Stimulated activated CD4-positive, alpha-beta T cell treated with anti-CD3 and anti-CD28 coated beads, Interleukin-15, amount 100 ng/mL, for 1 hour (primary cell): ENCODE measurements at places on chromosomes 2 and 18.

- no peak for DNase-seq
Observed at GRCh38 chr18:8586941-8587340, 22.3 kb upstream of the RAB12 start.

DNA sequence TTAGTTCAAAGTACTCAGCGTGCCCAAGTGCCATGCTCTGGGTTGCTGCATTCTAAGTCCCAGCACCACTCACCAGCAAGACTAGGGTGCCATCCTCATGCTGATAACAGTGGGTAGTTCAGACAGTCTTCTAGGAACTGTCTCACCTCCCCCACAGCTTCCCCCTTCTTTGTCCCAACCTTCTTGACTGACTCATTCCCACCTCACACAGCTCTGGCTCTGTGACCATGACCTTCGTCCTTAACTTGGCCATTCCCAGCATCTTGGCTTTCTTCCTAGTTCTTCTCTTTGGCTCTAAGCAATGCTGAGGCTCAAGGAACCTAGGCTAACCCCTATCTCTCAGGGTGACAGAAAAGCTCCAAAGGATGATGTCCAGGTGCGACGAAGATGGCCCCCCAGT lies 20.0 kb upstream of the CXCR4 start:
- DNase-seq: no peak

DNA sequence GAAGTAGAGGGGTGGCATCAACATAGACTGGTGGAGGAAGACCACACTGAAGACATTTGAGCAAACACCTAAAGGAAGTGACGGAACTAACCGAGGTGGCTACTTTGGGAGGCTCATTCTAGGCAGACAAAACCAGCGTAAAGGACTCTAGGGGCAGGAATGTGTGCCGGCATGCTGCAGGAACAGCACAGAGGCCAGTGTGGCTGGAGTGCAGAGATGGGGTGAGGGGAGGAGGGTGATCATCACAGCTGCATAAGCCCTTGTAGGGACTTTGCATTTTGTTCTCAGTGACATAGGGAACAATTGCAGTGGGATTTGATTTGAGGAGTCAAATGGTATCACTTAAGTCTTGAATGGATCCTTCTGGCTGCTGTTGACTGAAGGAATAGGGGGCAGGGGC lies 253.5 kb downstream of the NCKAP5 start:
- DNase-seq: no peak

DNA sequence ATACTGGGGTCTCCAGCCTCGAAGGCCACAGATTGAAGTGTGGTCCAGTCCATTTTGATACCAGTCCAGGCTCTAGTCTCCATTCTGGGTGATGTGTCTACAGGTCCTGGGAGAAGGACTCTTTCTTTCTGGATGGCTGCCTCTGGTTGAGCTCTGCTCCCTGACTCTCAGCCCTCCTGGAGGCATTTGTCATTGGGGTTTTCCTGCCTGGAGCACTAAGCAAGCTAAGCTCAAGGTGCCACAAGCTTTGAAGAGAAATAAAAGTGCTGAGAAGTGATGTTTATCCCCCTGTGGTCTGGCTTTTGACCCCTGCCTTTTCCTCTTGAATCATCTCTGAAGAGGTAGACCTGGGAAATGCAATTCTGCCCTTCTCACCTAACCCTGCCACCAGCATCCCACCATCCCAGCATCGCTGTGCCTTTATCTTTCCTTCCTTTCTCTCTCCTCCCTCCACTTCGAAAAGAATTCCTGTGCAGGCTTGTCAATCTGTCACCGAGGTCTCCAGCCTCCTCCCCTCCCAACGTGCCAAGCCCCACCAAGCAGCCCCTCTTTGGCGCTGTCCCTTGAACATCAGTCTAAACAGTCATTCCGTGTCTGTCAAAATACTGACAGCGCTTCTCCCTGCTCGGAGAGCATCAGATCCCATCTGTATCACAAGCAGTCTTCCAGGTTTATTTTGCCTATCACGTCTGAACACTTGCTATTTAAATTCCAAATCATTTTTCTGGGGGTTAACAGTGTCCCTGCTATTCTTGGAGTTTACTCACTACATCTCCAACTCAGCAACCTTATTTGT lies 334.6 kb upstream of the SLC14A2 start:
- DNase-seq: no peak

- no peak for DNase-seq
Observed at GRCh38 chr2:71922499-71923142, 225.0 kb downstream of the CYP26B1 start.

DNA sequence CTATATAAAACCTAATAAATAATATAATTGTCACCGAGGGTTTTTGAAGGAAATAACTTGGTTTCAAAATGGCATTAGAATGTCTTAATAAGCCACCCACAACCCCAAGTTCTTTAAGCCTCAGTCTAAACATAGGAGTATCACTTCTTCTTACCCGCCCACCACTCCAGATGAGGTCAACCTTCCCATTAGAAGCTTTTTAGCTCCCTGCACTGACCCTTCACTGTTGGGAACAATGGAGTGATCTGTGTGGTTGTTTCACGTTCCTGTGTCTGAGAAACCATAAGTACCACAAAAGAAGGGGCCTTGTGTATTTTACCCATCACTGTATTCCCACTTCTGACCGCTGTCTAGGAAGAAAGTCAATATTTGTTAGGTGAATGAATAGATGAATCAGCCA lies 326.3 kb upstream of the ZNF521 start:
- DNase-seq: no peak

DNA sequence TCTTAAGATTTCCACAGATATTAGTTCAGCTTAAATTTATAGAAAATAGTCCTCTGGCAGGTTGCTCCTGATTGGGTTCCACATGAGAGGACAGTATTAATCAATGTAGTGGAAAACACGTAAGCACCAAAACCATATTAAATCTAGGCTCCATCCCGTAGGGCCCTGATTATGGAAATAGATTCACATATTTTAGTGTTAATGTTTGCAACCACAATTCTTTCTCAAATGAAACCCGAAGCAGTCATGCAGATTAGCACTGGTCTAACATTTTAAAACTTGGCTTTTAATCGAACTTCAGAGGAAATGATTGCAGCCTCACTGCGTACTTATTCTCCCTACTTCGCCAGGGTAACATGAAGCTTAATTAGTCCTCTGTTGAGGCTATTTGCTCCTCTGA lies 60.9 kb downstream of the METTL4 start:
- no peak for DNase-seq

- DNase-seq: no peak
Observed at GRCh38 chr2:72562451-72563153, 263.2 kb downstream of the EXOC6B start.

- DNase-seq: no peak
Observed at GRCh38 chr18:35038881-35039491, 2.2 kb upstream of the MAPRE2 start.

- DNase-seq: no peak
Observed at GRCh38 chr2:240369335-240369734, 66.1 kb upstream of the GPC1 start.

DNA sequence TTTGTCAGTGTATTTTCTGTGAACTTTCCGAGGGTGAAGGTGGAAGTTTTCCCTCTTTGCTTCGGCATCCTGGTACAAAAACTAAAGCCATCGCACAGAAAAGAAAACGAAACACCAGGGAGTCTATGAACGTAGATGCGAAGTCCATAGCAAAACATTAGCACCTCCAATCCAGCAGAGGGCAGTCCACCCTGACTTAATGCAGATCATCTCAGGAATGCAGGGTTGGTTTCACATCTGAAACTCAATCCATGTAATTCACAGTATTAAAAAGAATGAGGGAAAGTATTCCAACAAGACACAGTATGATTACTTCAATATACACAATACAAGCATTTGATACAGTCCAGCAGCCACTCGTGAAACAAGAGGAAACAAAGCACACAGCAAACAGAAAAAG lies 70.8 kb downstream of the RTP5 start:
- DNase-seq: no peak

- no peak for DNase-seq
Observed at GRCh38 chr2:62340994-62341484, 145.1 kb downstream of the B3GNT2 start.

DNA sequence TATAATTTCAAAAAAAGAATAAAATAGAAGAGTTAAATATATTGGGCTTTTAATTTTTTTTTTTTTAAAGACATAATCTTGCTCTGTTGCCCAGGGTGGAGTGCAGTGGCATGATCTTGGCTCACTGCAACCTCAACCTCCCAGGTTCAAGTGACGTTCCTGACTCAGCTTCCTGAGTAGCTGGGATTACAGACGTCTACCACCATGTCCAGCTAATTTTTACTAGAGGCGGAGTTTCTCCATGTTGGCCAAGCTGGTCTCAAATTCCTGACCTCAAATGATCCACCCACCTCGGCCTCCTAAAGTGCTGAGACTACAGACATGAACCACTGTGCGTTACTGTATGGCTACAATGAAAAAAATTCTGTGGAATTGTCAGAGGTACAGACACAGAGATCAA lies 98.1 kb upstream of the RGPD4 start:
- no peak for DNase-seq

DNA sequence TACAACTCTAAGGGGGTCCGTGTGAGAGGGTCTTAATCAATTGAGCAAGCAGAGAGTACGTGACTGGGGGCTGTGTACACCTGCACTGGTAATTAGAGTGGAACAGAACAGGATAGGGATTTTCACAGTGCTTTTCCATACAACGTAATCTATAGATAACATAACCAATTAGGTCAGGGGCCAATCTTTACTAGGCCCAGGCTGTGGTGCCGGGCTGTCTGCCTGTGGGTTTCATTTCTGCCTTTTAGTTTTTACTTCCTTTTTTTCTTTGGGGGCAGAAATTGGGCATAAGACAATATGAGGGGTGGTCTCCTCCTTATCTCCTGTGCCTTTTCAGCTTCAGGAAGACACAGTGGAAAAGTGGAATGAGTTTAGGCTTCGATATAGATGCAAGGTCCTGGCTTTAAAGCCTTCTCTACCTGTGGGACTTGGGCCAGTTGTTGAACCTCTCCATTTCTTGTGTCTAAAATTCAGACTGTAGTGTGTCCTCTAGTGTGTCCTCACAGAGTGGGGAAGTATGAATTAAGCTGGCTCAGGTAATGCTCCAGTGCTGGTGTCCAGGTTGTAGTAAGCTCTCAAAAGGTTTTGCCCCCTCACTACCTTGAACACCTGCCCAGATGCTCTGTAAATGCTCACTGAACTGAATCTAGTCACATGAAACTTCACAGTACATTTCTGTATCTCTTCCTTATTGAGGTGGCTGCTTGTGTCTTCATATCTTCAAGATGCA lies 422.8 kb downstream of the SETBP1 start:
- no peak for DNase-seq

DNA sequence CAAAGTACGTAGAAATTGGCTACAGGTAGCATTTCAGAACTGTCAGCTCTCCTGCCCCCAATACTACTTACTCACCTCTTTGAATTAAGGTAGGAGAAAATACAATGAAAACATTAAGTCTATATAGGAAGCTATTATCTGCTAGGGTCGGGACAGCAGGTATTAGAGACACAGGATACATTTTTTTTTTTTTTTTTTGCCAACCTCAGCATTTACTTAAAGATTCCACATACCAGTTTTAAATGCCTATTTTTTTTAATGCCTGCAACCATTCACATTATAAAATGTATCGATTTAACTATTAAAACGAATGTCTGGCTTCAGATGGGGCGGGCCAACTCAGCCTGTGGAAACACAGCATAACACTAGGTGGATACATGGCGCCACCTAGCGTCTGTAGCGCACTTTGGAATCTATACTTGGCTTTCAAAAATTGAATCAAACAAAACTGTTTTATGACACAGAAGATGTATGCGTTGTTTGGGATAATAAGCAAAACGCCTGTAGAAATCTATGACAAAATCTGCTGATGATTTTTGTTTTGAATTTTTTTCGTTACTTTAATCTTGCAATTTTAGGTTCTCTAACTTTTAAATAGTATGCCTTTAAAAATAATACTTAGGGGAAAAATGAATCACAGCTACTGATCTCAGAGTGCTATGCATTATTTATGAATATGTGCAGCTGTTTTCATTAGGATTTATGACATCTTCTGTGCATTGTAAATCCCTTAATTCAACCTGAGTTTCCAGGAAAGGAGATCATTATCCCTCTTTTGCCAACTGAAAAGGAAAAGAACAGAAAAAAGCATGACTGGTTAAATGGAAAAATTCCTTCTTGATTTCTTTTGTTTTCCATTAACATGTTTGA lies 261.0 kb downstream of the NYAP2 start:
- peak; percentile 66 for DNase-seq

- DNase-seq: no peak
Observed at GRCh38 chr2:84918430-84918829, 13.0 kb downstream of the TMSB10 start.

- peak; percentile 37 for DNase-seq
Observed at GRCh38 chr2:64327510-64328414, 126.2 kb upstream of the LGALSL start.

- DNase-seq: no peak
Observed at GRCh38 chr2:177056481-177056929, 156.1 kb upstream of the HNRNPA3 start.

DNA sequence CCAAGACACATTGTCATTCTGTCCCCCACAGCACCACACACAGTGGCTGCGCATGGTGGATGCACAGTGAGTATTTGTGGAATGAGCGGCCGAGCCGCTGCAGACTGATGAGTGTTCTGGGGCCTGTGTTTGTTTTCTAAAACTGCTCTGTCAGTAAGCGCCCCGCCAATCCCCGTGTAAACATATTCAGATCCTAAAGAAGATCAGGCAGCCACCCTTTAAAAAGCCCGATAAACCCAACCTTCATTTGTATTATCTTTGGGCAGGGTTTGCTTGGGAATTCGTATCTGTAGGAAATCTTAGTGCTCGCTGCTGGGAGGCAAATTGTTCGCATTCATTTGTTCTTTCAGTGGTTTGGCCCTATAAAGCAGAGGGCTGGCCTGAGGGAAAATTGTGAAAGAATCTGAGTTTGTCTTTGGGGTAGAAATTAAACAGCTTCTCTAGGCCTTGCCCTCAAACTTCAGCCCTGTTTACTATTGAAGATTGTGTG lies 68.6 kb downstream of the TGOLN2 start:
- no peak for DNase-seq

DNA sequence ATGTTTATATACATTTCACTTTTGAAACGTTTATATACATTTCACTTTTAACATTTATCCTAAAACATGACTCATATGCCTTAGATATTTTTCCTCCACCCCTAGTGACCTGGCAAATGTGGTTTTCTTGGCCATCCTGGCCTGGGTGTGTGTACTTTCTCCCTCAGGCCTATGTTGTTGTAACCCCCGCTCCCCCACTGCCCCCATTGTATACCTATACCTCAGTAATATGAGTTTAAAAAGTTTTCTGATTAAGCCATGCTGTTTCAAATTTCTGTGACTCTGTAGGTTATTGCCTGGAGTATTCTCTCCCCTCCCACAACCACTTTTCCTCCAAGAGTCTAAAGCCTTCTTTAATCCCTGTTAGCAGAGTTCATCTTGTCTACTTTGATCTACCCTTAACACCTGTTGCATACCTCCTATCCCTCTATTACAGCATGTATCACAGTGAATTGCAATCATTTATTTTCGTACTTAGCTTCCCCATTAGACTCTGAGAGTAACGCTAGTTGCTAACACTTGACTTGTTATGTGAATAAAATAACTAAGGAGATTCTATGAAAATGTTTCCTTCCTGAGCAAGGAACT lies 67.9 kb downstream of the LCLAT1 start:
- DNase-seq: no peak

GRCh38 chr18:9323750-9324445 lies 10.7 kb upstream of the TWSG1 start:
- no peak for DNase-seq
